ENCODE measurements at places on chromosomes 1 and 21. TPM values are rescaled to one million over a fixed set of nuclear protein-coding genes. Genes with fewer than 3 reads are reported as not detected.

- no peak for DNase-seq
Measured at GRCh38 chr1:86478416-86479156, 9.9 kb downstream of the CLCA1 start.

- DNase-seq = no peak
Measured at GRCh38 chr1:86965827-86966182, 51.4 kb downstream of the HS2ST1 start.

Gene ETV3L
- not detected for total RNA-seq

DNA sequence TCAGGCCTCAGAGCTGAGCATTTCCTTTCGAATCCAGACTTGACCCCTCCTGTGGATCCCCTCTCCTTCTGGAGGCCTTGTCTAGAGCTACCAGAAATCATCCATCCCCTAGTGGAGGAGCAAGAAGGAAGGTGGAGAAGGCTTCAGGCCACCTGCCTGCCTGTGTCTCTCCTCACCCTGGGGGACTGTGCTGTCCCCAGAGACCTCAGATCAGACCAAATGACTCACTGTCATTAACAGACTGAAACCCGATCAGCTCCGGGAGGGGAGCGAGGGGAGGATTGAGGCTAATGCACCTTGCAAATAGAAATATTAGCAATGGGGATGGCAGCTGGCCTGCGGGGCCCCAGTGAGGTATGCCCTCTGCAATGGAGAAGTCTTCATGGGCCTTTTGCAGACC is 2.1 kb downstream of the MYBPH start:
- DNase-seq = no peak

Gene TRPM2
- total RNA-seq = 1.4 TPM

Gene INSRR
- total RNA-seq = not detected

Gene SLC30A2
- not detected for total RNA-seq

GRCh38 chr1:243793298-243793697 is 56.7 kb downstream of the AKT3 start:
- DNase-seq = no peak

DNA sequence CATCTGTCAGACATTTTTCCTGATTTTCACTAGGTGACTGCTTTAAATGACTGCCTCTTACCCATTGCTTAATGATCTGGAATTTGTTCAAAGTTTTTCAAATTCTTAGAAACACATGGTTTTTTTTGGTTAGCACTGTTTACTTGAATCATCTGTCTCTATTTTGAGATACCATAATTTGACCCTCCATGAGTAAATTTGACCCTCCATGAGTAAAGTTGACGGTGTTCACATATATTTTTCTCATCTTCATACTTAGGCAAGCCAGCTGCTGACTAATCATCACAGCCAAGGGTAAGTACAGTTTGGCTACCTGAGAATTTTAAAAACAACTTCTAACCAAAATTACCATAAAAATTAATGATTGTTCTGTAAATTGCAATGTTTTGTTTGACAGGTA is 586.5 kb downstream of the PTBP2 start:
- no peak for DNase-seq

DNA sequence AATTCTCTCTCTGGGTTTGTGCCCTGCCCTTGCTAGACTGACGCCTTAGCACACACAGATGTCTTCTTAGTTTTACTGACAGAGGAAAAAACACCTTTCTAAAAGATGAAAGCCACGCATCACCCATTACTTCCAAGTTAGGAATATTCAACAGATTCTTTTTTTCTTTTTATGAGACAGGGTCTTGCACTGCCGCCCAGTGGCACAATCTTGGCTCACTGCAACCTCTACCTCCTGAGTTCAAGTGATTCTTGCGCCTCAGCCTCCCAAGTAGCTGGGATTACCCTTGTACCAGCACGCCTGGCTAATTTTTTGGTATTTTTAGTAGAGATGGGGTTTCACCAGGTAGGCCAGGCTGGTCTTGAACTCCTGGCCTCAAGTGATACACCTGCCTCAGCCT is 169.2 kb downstream of the APP start:
- no peak for DNase-seq

Gene CELA2A
- not detected for total RNA-seq

Gene GCLM
- total RNA-seq = 28.9 TPM

DNA sequence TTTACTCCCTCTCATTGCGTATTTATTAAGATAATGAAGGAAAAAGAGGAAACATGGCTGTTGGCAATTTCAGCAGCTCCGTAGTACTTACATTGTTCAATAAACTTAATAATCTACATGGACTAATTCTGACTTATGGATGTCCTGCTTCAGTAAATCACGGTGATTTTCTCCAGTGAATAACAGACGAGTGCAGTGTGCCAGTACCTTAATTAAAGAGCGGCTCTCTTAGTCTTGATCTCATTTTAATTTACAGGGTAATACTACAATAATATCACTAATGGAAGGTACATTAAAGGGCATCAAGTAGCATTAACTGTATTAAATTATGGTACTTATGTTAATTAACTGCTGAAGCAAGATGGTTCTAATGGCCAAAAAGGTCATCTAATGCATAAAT is 187.2 kb downstream of the NTNG1 start:
- DNase-seq = no peak

Gene FHAD1
- total RNA-seq = 0.87 TPM

DNA sequence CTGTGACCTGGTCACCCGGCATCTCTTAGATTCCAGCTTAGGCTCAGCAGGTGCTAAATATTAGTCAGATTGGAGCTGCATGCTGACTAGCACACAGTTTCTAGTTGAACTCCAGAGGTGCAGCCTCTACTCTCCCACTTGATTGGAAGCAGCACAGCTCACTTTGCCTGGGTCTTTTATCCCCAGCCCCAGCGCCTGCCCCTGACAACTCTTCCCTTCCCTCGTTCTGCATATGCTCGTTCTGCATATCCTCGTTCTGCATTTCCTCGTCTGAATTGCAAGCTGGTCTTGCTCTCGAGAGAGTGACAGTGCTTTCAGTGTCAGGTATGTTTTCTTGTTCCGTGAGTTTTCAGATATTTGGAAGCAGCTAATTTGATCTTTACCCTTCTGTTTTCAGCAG is 11.7 kb downstream of the COL18A1 start:
- no peak for DNase-seq

DNA sequence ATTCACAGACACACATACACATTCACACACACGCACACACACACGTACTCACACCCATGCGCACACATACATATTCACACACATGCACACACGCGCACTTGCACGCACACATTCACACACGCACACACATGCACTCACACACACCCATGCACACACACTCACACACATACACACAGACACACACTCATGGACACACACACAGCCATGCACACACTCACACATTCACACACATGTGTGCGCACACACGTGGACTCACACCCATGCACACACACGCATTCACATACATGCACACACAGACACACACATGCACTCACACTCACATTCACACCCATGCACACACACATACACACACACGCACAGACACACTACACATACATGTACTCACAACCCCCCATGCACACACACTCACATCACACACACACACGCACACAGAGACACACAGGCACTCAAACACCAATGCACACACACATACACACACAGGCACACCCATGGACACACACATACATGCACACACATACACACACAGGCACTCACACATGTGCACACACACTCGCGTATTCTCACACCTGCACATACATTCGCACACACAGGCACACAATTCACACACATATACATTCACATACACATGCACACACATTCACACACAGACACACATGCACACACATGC is 589.1 kb downstream of the PTPRU start:
- DNase-seq = no peak

DNA sequence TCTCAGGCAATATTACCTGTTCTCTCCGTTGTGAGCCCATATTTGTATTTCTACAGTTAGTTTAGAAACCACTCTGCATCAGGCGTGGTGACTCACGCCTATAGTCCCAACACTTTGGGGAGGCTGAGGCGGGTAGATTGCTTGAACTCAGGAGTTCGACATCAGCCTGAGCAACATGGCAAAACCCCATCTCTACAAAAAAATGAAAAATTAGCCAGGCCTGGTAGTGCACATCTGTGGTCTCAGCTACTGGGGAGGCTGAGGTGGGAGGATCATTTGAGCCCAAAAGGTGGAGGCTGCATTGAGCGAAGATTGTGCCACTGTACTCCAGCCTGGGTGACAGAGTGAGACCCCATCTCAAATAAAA is 19.7 kb upstream of the ID3 start:
- DNase-seq = no peak

Gene TNNT2
- not detected for total RNA-seq

- no peak for DNase-seq
Measured at GRCh38 chr1:93499533-93499932, 51.6 kb downstream of the FNBP1L start.

Gene C1orf141
- not detected for total RNA-seq

Gene LENEP
- 0.64 TPM for total RNA-seq

- DNase-seq = peak; percentile 74
Measured at GRCh38 chr1:162056043-162056442, 13.4 kb upstream of the NOS1AP start.

Gene SLC41A1
- 17.5 TPM for total RNA-seq

Gene MKNK1
- 13.0 TPM for total RNA-seq

Gene INPP5B
- total RNA-seq = 18.1 TPM

DNA sequence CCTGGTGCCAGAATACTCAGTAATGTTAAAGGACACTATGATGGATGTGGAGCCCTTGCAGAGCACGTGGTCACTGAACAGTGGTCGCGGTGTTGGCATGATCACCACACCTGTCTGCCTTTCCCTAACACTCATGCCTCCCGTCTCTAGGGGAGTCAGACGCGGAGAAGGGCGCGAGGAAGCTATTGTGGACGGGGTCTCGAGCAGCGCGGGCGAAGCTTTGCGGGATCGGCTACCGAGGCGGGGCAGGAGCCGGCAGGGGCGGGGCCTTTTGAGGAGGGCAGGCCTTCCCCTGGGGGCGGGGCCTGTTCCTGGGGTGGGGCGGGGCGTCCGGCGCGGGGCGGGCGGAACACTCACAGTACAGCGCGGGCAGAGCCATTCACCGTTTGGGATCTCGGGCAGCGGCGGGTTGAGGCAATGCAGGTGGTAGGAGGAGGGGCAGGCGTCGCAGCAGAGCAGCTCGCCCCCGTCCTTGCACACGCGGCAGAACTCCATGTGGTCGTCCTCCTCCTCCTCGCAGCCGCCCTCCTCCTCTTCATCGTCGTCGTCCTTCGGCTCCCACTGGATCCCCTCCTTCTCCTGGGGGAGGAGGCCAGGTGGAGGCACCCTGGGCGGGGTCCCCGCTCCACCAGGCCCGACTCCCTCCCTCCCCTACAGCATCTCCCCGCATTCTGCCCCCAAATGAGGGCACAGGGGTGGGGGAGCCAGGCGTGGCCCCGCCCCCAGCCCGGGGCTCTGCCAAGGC is 31.5 kb downstream of the CHD5 start:
- no peak for DNase-seq

- DNase-seq = peak; percentile 8
Measured at GRCh38 chr1:230464671-230465070, 38.5 kb upstream of the PGBD5 start.

- DNase-seq = no peak
Measured at GRCh38 chr1:53071915-53072314, 9.9 kb downstream of the PODN start.

GRCh38 chr1:154802336-154802969 is 67.6 kb downstream of the KCNN3 start:
- no peak for DNase-seq

Gene CASZ1
- total RNA-seq = 1.7 TPM

DNA sequence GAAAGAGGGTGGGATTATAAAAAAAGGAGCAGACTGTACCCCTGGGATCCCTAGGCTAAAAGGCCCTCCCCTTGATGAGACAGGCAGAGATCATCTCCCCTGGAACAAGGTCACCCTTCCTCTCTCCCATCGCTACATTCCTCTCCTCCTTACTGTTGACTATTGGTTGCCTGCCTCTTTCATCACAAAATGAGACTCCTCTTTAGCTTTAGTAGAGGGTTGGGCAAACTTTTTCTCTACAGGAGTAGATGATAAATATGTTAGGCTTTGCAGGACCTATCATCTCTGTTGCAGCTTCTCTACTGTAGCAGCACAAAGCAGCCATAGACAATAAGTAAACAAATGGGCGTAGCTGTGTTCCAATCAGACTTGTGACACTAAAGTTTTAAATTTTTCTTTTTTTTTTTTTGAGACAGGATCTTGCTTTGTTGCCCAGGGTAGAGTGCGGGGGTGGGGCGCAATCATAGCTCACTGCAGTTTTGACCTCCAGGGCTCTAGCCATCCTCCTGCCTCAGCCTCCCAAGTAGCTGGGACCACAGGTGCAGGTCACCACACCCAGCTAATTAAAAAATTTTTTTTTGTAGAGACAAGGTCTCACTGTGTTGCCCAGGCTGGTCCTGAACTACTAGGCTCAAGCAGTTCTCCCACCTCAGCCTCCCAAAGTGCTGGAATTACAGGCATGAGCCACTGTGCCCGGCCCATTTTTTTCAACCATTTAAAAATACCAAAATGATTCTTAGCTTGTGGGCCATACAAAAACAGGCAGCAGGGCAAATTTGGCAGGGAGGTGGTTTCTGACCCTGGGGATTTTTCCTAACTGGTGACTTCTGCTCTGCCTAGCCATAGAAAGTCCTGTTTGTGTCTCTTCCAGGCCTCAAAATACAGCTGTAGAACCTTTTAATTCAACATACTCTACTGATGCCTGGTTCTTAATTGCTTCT is 15.1 kb downstream of the MCL1 start:
- DNase-seq = no peak

- DNase-seq = no peak
Measured at GRCh38 chr1:240134596-240134995, 42.9 kb downstream of the FMN2 start.

DNA sequence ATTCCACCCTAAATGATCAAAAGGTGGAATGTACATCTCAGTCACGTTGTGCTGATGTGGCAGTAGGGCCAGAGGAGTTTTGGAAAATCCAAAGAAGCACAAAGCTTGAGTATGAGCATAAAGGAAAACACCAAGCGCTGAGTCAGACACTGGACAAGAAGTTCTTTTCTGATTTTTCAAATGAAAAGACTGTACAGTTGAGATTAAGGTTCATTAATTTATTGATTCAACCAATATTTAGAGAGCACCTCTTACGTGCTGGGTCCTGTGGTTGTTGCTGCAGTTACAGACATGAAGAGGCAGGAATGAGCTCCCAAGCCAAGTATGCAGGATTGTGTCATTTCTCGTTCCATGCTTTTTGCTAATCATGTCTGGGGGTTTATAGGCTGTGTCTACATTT is 28.9 kb upstream of the APP start:
- peak; percentile 7 for DNase-seq

- peak; percentile 53 for DNase-seq
Measured at GRCh38 chr1:244796719-244797406, 38.6 kb upstream of the COX20 start.

Gene SDC3
- total RNA-seq = 23.8 TPM

Gene CELA2B
- not detected for total RNA-seq
